ENCODE measurements at places on chromosomes 1 and 21.

- DNase-seq = no peak
Measured at GRCh38 chr1:27360159-27361043, 6.4 kb downstream of the MAP3K6 start.

DNA sequence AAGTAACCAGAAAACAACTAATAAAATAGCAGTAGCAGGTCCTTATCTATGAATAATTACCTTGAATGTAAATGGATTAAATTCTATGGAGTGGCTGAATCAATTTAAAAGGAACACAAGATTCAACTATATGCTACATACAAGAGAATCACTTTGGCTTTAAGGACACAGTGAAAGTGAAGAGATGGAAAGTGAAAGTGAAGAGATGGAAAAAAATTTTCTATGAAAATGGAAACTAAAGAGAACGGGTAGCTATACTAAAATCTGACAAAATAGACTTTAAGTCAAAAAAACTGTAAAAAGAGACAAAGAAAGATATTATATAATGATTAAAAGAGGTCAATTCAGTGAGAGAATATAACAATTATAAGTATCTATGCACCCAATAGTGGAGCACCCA lies 54.7 kb downstream of the C1orf185 start:
- no peak for DNase-seq

DNA sequence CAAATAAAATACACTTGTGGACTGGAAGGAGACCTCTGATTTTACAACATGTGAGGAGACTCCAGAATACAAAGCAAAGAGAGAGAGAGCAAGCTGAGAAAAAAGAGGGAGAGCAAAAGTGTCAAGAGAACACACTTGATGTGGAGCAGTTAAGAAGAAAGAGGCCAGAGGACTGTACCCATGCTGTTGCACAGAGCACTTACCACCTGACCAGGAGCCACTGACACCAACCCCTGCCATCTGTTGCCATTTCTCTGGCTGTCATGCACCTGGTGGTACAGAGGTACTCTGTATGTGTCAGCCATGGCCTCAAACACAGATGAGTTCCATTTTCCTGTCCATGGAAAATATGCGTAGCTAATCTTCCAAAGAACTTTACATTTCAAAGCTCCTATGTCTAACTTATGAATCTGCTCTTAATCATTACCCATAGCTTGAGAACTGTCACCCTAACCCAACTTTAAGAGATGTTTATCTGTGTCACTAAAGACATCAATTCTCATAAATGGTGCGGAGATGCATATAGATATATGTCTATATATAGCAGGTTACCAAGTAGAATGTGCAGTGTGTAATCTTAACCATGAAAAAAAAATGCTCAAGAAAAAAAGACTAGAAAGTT lies 32.8 kb upstream of the ABCD3 start:
- no peak for DNase-seq

GRCh38 chr1:10170239-10170574 lies 40.2 kb upstream of the KIF1B start:
- DNase-seq = peak; percentile 52

All from iris pigment epithelial cell (primary cell).